CD4-positive, alpha-beta T cell treated with Interferon alpha-2 for 1 hour (primary cell): ENCODE measurements at places on chromosomes 2 and 18.

- DNase-seq = no peak
Measured at GRCh38 chr2:23657934-23658333, 269.0 kb downstream of the ATAD2B start.

GRCh38 chr18:79283131-79283810, 112.5 kb upstream of the NFATC1 start:
- DNase-seq = no peak

DNA sequence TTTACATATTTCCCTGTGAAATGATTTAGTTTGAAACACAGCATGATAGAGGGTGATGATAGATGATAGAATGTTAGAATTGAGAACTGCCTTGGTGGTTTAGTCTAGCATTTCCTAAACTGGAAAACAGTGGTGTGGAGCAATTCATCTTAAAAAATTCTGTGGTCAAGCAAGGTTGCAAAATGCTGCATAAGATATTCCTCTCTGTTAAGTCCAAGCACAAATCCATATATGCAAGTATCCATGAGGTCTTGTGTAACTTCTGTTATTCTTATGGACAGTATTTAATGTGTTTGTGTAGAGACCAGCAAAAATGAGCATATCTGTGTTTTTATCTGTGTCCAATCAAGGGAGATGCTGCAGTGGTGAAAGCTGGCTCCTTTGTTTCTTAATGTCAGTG, 30.0 kb downstream of the CPS1 start:
- DNase-seq = no peak

DNA sequence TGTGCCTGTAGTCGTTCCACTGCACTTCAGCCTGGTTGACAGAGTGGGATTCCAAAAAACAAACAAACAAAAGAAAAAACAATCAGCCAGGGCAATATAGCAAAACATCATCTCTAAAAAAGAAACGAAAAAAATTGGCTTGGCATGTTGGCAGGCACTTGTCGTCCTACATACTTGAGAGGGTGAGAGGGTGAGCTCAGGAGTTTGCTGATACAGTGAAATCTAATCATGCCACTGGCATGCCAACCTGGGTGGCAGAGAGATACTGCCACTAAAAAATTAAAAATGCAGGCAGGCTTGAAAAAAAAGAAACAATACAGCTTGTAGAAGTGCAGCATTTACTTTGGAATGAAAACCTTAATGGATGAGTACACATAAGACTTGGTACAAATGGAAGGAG, 282.9 kb upstream of the RGPD4 start:
- DNase-seq = no peak

GRCh38 chr2:159802673-159803072, 4.7 kb upstream of the CD302 start:
- no peak for DNase-seq

DNA sequence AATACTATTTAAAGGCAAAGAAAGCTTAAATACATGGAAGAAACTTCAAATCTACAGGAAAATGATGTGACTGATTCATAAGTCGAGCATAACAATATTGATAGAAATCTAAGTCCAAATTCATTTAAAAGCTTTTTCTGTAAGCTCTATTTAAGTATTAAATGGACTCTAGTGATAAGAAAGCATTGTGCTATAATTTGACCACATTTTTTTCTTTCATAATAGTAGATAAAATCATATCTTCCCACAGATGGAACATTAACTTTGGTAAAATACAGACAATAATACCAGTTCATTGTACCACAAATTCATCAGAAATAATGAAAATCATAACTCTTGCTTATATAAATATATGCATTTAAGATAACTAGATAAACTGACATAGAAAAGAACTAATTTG, 366.5 kb downstream of the GALNT13 start:
- no peak for DNase-seq

DNA sequence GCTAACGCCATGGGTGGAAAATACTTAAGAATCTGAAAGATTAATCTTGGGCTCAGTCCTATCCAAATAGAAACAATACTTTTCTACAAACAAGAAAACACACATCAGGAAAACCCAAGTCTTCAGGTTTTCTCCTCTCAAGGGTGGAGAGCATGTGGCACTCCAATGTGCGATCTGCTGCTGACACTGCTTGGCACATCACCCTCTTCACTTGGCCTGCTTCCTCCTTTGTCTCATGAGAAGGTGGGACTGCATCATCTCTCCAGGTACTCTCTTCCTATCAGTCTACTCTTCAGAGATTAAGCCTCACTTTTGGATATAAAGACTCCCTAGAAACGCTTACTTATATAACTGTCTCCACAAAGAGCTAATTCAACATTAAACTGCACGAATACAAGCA, 26.4 kb downstream of the HDLBP start:
- no peak for DNase-seq

- no peak for DNase-seq
Measured at GRCh38 chr2:186532891-186533290, 46.8 kb downstream of the ZC3H15 start.

DNA sequence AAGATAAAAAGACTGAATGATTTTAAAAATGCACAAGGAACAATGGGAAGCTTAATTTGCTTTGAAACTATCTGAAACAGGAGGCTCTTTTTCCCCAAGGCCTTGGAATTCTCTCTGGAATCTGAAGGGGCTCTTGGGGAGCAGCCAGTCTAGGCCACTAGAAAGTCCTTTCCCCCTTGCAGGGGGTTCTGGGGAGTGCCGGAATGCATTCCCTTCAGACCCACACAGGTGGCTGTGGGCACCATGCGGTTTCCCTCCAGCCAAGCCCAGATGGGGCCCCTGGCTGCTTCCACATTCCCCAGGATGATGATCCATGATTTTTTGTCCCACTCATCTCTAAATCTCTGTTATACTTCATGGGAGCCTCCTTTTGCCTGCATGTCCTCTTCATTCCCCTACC, 10.7 kb downstream of the GPR45 start:
- no peak for DNase-seq

- no peak for DNase-seq
Measured at GRCh38 chr18:10011751-10012150, 97.9 kb downstream of the VAPA start.

GRCh38 chr2:222320436-222321395, 21.9 kb upstream of the PAX3 start:
- DNase-seq = no peak

DNA sequence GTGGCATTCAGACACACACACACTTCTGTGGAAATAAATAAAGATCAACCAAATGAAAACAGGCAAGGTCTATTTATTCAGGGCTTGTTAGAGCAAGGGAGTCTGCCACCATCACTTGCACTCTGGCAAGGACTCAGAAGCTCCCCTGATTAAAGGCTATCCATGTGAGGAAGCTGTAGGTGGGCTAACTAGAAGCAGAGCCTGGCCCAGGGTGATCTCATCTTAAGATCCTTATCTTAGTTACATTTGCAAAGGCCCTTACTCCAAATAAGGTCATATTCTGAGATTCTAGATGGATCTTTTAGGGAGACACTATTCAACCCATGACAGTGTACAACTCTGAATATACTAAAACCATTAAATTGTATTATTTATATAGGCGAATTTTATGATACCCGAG, 190.0 kb upstream of the SRD5A2 start:
- DNase-seq = no peak

DNA sequence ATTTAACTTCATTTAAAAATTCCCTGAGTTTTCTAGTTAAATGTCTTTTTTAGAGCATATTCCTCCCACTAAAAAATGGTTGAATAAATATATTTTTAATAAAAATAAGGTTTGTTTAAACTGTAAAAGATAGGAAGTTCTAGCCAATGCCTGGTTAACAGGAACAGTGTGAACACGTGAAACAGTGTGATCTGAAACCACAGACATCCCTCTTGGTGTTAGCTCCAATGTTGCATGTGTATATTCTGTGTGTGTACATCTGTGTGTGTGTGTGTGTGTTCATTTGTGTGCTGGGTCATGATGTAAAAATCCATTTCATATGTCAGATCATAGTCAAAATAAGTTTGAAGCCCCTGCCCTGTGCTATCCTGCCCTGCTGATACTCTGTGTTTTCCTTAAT, 6.1 kb upstream of the SOX11 start:
- no peak for DNase-seq

GRCh38 chr2:37907501-37908225, 17.4 kb upstream of the RMDN2 start:
- DNase-seq = no peak

DNA sequence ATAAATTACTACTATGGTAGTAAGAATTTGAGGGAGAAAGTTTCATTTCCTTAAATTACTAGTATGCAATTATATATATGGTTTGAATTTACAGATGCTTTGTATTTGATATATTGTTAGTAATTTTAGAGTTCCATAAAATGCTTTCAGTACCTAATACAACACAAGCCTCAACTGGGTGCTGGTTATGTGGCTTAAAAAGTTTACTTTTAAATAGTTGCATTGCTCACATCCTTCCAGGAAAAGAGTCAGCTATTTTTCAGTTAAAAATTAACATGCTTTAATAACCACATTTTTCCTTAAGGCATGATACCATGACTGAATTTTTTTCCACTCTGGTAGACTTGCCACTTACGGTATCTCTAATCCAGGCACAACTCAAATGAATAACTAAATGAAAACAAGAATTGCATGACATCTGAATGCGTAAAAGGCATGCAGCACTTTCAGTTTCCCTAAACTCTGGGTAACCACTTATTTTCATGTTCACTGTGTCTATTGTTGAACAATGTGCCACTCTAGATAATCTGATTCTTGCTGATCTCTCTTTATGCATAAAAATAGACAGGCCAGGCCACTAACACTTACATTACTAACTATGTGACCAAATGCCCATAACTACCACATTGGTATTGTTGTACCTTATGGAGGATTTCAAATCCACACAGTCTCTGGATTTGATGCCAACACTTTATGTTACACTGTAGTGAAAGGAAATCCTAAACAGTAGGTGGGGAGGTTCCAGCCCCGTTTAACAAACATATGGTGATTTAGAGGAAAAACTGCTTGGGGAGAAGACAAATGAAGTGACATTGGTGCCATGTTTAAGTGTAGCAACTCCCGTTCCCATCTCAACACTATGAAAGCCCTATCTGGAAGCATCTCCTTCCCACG, 35.5 kb upstream of the SLC35F5 start:
- no peak for DNase-seq

DNA sequence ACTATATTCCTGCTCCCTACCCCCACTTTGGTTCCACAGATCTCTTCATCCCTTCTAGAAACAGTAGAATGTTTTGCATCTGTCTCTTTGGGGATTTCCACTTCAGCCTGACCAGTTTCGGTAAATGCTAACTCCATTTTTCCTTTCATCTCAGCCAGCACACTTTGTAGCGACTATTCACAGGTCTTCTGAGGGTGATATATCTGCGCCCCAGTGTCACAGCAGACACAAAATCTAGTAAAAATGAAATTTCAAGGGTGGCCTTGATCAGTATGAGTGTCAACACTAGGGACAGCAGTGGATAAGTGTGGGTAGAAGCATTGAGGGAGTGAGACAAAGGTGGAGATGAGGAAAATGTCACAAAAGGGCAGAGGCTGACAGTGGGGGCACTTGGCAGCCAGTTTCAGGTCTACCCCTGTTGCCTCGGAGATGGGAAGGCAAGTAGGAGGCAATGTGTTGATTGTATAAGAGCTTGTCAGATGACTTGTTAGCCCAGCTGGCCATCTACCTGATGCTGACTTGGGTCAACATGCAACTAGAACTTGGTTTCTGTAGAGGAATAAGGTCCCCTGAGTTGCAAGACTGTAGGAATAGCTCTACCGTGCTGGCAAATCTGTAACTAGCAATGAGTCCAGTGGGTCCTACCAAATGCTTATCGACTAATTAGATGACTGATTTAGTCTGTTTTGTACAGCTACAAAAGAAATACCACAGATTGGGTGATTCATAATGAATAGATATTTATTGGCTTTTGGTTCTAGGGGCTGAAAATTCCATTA, 60.7 kb downstream of the CXCR4 start:
- DNase-seq = peak; percentile 43

GRCh38 chr2:221112744-221113143, 459.4 kb downstream of the EPHA4 start:
- DNase-seq = no peak

- no peak for DNase-seq
Measured at GRCh38 chr2:178707476-178707875, 99.7 kb downstream of the TTN start.

DNA sequence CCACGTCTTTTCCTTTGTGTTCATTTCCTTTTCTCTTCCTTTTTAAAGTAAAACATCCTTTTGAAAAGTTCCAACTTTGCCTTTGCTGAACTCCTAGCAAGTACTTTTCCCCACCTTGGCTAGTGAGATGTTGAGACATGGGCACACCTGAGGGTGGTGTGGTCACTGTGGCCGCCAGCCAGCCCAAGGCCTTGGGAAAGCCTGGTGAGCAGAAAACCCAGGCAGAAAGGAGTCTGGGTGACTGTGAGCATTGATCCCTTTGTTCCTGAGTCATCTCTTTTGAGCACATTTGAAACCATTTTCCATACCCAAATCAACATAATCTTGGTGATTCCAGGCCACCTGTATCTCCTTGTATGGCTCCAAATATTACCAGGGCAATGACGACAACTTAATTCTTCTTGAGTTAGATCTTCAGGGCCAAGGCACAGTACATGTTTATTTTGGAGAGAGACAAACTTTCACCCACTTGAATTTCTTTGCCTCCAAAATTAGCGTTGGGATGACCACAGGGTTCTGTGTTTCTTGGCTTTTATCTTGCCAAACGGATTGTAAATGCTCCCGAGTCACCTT, 14.5 kb downstream of the EPAS1 start:
- DNase-seq = no peak
